ENCODE measurements at places on chromosomes 2 and 18. TPM values are rescaled to one million over a fixed set of nuclear protein-coding genes. Genes with fewer than 3 reads are reported as not detected.

- ATAC-seq: no peak
These were observed 2.8 kb downstream of the CNDP2 start for GRCh38 chr18:74498712-74499627.

DNA sequence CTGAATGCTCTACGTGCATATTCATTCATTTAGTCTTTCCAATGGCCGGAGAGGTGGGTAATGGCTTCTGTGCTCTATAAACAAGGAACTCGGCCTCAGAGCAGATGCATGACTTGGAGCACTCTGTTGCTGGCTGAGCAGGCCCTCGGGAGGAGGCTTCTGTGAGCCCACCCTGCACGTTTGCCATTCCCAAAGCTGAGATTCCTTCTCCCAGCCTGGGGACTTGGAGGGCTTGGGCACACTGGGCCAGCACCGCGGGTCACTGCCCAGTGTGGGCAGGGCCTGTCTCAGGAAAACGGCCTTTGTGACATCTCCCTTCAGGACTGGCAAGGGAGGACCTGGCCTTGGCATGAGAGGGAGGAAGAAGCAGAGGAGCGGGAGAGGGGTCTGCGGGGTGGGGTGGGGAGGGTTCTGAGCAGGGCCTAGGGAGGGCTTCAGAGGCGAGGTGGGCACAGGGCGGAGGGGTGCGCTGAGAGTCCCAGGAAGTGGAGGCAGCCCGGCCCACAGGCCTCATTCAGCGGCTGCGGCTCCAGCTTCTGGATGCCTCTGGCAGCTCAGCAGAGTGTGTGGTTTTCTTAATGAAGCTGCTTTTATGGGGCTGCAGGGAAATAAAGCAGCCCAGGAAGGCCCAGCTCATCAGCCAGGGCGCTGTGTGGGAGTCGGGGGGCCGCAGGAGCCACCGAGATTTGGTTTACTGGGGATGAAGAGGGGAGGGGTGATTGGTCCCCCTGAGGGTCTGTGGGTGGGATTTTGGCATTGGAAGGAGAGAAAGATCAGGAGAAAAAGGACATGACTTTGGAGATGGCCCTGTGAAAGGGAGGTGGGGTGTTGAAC is 51.7 kb upstream of the OTOF start:
- no peak for ATAC-seq

DNA sequence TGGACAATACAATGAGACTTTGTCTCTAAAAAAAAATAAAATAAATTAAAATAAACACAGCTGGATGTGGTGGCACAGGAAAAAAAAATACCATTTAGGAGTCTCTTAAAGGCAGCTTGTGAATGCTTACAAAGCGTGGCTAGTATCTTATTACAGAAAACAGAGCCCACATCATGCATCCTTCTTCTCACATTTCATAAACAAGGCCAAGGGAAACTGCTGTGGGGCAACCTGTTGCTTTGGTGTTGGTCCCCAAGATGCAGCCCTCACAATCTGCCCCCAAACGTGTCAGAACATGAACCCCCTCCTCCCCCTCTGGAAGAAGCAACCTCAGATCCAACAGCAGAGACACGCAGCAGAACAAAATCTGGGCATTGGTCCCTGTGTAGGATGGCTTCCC is 2.6 kb downstream of the SLC14A1 start:
- no peak for ATAC-seq

GRCh38 chr2:60486067-60486466 is 67.4 kb downstream of the BCL11A start:
- no peak for ATAC-seq

DNA sequence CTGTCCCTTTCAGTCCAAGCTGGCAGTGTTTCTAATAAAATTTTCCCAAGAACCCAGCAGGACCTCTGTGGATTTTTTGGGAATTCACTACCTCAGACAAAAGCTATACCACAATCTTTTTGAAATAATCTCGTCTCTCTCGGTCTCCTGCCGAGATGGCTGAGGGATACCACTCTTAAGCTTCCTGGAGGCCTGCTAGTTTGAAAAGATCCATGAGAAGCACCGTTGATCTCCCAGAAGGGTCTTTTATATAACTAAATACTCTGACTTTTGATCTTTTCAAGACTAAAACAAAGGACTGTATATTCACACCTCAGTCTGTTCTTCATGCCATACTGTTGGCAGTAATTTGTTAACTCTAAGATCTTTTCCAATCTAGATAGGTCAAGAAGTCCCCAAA is 141.7 kb downstream of the UPP2 start:
- ATAC-seq: no peak

DNA sequence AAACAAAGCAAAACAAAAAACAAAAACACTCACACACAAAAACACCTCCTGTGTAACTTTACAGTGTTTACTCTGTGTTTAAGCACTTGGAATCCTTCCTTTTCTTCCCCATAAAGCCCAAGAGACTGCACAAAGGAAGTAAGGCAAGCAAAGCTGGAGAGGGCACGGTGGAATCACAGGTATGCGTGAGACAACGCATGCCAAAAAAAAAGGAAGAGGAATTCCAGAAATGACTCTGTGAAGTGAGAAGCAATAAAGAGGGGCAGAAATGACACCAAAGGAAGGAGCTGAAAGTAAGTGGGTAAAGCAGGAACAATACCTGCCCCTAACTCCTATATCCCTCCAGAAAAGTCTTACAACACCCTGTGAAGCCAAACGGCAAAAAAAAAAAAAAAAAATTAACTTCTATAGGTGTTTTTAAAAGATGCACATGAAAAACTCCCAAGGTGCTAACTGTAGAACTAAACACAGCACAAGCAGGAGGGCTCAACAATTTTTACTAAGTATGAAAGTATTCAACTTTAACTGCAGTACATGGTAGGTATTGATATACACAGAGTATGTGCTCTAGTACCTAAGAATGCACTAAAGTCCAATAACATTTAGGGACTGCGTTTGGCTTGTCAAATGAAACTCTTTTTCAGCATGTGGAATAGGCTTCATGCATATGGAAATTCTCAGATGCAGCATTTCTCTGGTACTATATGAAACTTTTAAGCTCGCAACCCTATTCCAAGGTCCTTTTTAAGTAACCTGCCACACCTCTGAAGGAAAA is 9.1 kb downstream of the RND3 start:
- no peak for ATAC-seq

DNA sequence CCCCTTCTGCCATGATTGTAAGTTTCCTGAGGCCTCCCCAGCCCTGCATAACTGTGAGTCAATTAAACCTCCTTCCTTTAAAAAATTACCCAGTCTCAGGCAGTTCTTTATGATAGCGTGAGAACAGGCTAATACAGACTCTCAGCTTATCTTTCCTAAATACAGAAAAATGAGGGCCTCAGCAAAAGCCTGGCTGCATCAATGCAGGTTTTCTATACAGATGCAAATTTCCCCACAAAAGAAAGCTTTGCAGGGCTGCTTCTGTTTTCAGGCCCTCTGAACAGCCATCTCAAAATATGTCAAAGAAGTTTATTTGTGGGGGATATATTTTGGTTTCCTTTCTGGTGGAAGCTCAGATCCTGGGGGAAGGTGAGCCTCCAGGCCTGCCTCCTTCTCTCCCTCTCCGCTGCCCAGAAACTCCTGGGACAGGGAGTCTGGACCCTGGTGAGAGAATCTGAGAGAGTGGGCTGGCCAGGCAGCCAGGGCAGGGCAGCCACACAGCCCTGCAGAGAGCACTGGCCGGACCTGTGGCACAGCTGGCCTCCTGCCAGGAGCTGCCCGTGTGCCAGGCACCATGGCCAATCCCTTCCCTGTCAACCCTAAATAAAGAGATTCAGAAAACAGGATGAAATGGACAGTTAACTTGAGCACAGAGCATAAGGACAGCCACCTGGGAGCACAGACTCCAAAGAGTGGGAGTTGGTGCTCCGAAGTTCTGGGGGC is 21.6 kb upstream of the AGXT start:
- ATAC-seq: no peak

- no peak for ATAC-seq
These were observed 371.1 kb upstream of the NRP2 start for GRCh38 chr2:205311201-205311600.

DNA sequence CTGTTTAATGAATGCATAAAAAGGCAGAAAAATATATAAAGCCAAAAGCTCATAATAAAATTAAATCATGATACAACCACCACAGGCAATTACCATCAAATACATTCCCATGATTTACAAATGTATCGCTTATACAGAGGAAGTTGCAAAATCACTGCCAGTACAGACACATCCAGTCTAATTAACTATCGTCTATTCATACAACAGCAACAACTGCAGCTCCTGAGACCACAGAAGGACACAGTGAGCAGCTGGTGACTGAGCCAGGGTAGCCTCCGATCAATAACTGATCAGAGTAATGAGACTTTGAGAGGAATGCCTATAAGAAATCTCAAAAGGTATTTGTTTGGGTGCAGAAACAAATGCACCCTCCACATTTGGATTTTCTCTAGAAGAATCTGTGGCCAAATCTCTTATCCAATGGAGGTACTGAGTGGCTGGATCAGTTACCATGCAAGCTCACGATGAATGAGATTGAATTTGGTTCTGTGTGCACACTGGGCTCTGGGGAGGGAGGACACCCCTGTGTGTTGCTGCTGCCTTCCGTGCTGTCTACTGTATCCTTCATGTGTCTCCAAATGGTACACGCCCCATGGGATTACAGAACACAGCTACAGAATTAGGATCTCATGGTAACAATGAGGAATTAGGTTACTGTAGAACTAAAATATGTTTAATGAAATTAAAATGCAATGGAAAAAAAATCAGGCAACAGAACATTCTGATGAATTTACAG is 119.6 kb downstream of the MBP start:
- ATAC-seq: no peak

- ATAC-seq: no peak
These were observed 32.2 kb downstream of the NR4A2 start for GRCh38 chr2:156300337-156300736.

- no peak for ATAC-seq
These were observed 116.7 kb downstream of the DSC3 start for GRCh38 chr18:30925795-30926194.

The IL36RN gene
- total RNA-seq: not detected

The CASP10 gene
- total RNA-seq: 2.6 TPM

The KCNS3 gene
- 38.1 TPM for total RNA-seq

The PTH2R gene
- total RNA-seq: not detected

The LINC00305 gene
- total RNA-seq: not detected

All from gastroesophageal sphincter (tissue), 4 donors.